ENCODE measurements at places on chromosomes 16 and 17. TPM values are rescaled to one million over a fixed set of nuclear protein-coding genes. Genes with fewer than 3 reads are reported as not detected.

Gene HOXB2
- not detected for total RNA-seq

Gene HEXD
- total RNA-seq, result 14.3 TPM

- no peak for DNase-seq
Measured at GRCh38 chr17:2387086-2388019, 13.5 kb downstream of the MNT start.

DNA sequence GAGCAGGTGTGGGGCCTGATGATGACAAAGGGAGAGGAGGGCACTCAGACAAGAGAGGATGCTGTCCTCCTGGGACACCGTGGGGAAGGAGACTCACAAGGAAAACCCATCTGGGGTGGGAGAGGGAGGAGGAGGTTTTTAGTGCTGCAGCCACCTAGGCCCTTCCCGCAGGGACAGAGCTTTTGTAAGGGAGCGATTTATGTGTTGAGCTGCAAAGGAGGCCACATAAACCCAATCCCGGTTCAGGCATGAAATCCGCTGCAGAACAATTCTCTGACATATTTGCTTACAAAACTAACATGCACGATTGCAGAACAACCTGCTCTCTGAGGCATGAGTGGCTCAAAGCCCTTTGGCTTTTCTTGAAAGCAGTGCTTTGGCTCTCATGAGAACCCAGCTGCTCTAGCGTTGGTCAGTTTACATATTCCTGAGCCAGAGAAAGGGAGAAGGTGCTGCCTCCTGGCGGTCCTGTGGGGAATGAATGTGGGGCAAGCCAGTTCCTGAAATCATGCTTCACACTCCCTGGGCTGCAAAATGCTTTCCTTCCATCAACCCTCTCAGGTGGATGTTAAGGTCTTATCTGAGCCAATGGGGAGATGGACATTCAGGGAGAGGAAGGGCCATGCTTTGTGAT is 122.4 kb upstream of the NLRP1 start:
- DNase-seq, result peak; percentile 16

Gene RDM1
- total RNA-seq, result 0.41 TPM

- no peak for DNase-seq
Measured at GRCh38 chr16:69363281-69363717, 11.7 kb upstream of the TMED6 start.

Gene FNDC8
- total RNA-seq, result not detected

DNA sequence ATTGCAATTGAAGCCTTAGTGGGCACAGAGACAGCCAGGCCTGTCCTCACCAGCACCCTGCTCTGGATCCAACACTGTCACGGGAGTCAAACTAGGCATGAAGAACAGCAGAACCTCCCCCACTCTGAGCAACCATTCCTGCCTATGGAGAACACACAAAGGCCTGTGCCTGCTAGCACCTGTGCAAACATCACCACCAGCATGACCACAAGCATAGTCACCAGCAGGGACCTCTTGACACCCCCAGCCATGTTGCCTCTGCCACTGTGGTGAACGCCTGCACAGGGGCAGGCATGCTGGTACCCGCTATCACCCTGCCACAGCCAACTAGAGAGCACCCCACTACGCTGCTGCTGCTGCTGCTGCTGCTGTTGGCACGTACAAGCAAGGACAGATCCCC is 51.7 kb downstream of the CMC2 start:
- no peak for DNase-seq
